NCI-H524 (cell line): ENCODE measurements at places on chromosomes 3 and 15.

GRCh38 chr3:96012939-96013338 lies 801.5 kb upstream of the EPHA6 start:
- no peak for DNase-seq

DNA sequence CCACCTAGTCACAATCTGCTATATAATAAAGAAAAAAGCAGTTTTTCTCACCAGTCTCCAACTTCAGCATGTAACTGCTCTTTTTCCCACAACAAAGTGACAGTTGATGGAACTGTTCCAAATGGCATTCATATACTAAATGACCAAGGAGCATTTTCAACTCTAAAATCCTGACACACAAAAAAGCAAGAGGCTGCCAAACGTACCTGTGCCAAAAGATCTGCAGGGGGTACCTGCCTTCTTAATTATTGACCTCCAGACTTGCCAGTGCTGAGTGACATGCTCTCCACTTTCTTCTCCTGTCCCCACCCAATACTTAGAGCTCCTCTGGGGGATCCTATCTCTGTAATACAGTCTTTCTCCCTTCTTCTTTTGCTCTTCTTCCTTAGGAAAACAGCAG lies 18.0 kb downstream of the ZBED2 start:
- DNase-seq = no peak

DNA sequence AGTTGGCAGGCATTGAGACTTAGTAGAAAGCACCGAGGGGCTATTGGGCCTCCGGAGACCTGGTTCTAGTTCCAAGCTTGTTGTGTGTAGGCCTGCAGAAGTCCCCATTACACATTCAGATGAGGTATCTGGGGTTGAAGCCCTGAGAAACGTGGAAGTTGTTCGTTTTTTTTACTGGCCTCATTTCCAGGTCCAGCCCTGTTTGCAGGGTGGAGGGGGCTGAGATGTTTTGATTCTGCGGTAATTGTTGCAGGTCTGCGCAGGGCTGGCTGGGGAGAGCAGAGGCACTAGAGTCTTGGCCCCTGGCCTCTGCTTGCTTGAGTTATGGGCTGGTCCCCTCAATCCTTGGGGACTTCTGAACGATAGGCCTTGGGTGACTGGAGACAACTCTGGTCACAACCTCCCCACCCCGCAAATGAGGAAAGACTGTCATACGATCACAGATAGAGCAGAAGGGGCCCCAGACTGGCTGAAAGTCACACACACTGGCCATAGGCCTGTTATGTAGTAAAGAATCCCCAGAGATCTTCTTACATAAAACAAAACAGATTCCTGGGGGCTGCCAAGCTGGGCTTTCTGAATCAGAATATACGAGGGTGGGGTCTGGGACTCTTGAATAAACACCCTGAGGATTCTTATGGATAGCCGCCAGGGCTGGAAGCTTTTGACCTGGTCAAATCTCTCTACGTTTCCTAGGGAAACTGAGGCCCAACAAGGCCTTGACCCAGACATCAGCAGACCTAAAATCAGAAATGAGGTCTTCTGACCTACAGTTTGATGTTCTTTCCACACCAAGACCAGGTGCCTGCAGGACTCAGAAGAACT lies 15.6 kb downstream of the KBTBD13 start:
- DNase-seq = no peak

- DNase-seq = no peak
These were observed 147.6 kb upstream of the HACD2 start for GRCh38 chr3:123732447-123732846.

DNA sequence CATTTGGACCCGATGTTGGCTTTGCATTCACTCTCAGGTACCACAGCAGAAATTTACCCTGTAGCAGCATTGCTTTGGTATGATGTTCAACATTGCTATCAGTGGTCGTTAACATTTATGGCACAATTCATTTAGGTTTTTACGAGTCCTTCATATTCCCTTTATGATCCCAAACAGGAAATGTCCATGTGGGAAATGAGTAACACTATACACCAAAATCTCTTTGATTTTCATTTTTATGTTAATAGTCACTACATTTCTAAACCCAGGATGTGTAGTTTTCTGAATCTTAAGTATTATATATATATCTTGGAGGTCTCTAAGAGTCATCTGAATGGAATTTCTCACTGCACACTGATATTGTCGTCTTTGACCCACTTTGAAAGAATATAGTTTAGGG lies 78.5 kb upstream of the RBMS3 start:
- no peak for DNase-seq

GRCh38 chr15:80105193-80105592 lies 45.7 kb downstream of the ZFAND6 start:
- no peak for DNase-seq

- DNase-seq = no peak
These were observed 246.7 kb upstream of the KCNH8 start for GRCh38 chr3:18901571-18901970.

- no peak for DNase-seq
These were observed 475.6 kb downstream of the FOXP1 start for GRCh38 chr3:71107926-71108325.

DNA sequence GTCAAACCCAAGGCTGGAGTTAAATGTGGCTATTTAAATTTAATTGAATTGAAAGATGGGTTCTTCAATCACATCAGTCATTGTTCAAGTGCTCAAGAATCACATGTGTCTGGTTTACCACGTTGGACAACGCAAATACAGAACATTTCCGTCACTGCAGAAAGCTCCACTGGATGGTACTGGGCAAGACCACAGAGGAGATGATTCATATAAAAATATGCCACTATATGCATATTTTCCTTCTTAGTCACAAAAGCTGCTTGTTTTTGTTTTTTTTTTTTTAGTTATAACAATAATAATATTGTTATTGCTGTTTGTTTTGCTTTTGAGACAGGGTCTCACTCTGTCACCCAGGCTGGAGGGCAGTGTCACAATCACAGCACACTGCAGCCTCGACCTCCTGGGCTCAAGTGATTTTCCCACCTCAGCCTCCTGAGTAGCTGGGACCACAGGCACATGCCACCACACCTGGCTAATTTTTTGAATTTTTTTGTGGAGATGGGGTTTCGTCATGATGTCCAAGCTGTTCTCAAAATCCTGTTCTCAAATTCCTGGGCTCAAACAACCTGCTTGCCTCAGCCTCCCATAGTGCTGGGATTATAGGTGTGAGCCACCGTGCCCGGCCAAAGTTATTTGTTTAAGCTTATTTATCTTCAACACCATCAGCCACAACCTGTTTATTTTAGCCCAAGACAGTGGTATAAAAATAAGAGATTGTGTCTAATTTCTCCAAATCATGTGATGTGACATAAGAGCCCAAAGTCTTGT lies 19.4 kb downstream of the RTP3 start:
- DNase-seq = no peak
